ENCODE measurements at places on chromosomes 1 and 21.

- DNase-seq, result no peak
Observed at GRCh38 chr1:246595146-246595545, 28.9 kb downstream of the CNST start.

- DNase-seq, result no peak
Observed at GRCh38 chr1:102472520-102472919, 475.8 kb upstream of the OLFM3 start.

DNA sequence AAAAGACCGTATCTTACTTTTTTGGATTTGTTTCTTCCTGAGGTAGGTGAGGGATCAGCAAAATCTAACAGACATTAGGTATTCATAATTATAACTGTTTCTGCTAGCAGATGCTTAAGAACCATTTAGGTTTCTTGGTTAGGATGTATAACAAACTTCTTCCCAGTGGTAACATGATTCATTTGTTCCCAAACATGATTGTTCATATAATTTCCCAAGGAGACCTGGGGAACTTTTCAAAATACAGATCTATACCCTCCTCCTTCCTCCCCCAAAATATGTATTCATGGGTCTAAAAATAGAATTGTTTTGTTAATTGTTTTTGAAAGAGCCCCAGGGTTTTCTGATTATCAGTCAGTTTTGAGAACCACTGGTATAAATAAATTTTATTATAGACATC is 228.2 kb downstream of the COP1 start:
- no peak for DNase-seq

DNA sequence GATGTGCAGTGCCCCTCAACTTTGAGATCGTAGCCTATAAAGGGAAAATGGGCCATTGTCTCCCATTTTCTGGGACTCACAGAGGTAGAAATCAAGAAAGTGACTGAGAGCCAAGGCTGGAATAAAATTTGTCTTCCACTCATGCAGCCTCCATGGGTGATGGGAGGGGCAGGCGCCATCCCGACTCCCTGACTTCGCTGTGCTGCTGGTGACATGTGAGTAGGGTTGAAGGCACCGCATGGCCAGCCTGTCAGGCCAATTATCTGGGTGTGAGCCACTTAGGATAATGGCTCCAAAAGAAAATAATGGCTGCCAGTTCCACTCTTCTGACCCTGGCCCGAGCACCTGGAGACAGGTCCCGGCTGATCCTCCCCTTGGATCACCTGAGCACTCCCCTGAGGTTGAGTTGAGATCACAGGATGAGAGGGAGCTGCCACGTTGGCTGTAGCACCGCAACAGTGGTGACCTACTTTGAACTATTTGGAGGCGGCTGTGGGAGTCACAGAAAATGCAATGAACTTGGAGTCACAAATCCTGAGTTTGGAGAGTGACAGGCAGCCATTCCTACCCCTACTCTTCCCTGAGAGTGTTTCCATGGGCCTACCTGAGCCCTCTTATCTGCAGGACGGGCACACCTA is 26.3 kb downstream of the CAPN9 start:
- no peak for DNase-seq

GRCh38 chr1:99441299-99442095 is 177.2 kb downstream of the PLPPR4 start:
- no peak for DNase-seq

DNA sequence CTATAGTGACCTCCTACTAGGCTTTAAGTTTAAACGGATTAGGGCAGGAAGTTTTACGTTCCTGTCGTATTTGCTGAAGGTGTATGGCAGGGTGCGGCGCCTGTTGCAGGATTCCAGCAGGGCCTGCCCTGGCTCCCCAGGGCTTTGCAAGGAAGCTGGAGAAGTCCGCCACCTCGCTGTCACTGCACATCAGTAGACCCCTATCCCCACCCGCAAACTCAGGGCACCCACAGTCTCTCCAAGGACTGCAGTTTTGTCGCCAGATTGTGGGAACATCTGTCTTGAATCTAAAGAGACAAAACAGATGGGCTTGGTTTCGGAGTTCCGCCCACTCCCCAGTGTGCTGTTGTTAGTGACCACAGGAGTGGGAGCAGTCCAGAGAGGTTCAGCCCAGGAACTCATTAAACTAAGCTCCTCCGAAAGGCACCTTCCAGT is 110.8 kb downstream of the CDC7 start:
- DNase-seq, result no peak

GRCh38 chr1:200337831-200338230 is 72.0 kb downstream of the ZNF281 start:
- DNase-seq, result no peak

DNA sequence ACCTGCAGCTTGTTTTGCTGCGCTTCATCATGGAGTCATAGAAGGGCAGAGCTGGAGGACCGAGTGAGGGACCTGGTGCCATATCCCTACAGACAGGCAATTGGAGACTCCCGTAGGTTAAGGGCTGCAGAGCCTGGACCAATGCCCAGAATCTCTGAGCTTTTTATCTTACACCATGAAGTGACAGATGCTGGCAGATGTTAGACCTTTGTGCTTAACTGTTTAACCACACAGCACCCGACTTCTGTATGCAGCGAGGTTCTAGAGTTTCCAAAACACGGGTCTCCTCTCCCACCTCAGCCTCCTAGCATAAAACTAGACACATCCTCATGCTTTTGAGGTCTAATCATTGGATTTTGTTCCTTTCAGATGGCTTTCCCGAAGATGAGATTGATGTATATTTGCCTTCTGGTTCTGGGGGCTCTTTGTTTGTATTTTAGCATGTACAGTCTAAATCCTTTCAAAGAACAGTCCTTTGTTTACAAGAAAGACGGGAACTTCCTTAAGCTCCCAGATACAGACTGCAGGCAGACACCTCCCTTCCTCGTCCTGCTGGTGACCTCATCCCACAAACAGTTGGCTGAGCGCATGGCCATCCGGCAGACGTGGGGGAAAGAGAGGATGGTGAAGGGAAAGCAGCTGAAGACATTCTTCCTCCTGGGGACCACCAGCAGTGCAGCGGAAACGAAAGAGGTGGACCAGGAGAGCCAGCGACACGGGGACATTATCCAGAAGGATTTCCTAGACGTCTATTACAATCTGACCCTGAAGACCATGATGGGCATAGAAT is 47.6 kb downstream of the B3GALT5 start:
- DNase-seq, result no peak

GRCh38 chr1:160217481-160218051 is 12.4 kb downstream of the PEA15 start:
- no peak for DNase-seq

DNA sequence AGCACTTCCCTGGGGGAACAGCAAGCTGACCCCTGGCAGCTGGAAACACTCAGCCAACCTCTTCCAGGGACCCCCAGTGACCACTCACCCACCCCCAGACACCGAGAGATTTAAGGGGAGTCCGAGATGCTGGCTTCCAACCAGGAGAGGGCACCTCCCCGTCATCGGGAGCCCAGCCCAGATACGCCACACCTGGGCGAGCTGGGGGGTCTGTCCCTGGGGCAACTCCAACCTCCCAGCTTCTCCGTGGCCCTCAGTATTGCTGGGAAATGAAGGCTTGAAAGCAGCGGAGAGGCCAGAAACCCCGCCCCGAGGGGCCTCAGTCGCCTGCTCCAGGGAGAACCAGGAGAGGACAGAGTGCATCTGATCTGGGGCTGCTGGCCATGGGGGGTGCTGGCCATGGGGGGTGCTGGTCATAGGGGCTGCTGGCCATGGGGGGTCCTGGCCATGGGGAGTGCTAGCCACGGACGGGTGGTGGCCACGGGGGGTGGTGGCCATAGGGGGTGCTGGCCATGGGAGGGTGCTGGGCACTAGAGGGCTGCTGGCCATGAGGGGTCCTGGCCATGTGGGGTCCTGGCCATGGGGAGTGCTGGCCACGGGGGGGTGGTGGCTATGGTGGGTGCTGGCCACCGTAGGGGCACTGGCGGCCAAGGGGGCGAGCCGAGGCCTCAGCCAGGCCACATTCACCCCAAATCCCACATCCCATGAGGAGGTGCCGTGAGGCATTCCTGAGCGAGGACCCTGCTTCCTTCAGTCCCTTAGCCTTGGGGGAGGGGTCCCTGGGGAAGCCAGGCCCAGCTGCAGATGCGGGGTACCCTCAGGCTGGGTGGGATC is 61.5 kb upstream of the TTC34 start:
- no peak for DNase-seq

DNA sequence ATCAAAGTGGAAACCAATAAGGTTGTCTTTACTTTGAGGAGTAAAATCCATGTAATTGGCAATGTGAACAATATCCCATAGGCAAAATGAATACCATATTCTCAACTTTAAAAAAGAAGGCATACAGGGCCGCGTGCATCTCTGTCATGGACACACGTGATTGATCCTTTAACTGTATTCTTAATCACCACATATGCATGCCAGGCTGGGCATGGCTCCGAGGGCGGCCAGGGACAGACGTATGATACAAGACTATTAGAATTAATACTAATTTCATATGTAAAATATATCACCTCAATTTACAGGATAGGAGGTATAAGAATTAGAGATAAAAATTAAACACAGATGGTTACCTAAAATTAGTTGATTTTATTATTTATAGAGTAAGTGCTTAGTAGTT is 11.2 kb downstream of the RGS21 start:
- DNase-seq, result no peak

DNA sequence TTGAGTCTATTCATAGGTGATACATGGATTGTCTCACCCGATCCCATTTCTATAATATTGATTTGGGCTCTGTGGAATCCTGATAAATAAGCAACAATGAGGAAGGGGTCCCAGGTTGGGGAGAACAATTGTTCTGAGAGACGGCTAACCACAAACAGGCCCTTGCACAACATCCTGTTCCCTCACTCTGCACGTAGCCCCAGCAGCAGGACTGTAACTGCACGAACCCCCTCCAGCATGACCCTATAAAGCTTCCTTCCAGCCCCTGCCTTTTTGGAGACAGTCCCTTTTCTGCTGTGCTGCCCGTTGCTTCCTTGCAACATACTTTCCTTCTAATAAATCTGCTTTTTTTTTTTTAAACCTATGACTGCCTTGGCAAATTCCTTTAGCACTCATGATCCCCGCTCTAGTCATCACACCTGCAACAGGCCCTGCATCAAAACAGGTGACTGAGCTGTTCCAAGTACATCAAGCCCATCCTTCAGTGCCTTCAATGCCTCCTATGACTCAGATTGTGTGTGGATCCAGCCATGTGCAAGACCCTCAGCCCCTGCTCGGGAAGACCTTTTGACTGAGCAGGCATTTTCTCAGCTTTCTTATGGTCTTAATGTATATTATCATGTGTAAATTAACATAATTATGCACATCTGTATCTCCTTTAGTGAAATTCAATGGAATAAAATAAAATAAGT is 63.7 kb upstream of the B3GALNT2 start:
- DNase-seq, result no peak

DNA sequence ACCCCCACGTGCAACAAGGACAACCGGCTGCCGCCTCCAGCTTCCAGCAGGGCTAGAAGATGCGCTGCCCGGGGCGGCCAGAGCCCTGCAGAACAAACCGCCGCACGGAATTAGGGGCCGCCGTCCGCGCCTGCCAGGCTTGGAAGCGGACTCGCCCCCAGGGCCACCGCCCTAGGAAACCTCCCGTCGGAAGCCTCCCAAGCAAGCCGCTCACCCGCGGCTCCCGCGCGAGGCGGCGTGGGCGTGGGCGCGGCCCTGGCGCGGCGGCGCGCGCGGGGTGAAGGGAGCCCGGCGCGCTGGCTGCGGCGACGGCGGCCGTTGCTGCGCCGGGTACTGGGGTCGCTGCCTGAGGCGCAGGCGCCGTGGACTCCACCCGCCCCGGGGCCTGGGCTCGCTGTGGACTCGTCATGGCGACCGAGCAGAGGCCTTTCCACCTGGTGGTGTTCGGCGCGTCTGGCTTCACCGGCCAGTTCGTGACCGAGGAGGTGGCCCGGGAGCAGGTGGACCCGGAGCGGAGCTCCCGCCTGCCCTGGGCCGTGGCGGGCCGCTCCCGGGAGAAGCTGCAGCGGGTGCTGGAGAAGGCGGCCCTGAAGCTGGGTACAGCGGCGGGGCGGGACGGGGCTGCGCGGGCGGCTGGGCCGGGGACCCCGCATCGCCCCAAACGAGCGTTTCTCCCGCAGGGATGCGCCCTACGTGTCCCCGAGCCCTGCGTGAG is at the start of gene SCCPDH:
Gene SCCPDH (plus strand): TSS at position 394 of the 715 bp plus-strand sequence. CDS start 14 bp downstream, at position 408.
- peak; percentile 64 for DNase-seq

GRCh38 chr1:200684015-200684414 is 14.3 kb upstream of the DDX59 start:
- no peak for DNase-seq

DNA sequence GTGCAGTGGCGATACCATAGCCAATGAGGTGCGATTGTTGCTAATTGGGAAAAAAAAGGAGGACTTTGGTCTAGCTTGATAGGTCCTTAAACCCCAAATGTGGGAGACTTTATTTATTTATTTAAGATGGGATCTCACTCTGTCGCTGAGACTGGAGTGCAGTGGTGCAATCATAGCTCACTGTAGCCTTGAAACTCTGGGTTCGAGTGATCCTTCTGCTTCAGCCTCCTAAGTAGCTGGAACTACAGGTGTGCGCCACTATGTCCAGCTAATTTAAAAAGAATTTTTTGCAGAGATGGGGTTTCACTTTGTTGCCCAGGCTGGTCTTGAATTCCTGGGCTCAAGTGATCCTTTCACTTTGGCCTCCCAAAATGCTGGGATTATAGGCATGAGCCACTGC is 24.0 kb upstream of the SRSF10 start:
- no peak for DNase-seq

GRCh38 chr1:181397845-181398244 is 85.5 kb upstream of the CACNA1E start:
- DNase-seq, result no peak
